ENCODE measurements at places on chromosomes 2 and 18. TPM values are rescaled to one million over a fixed set of nuclear protein-coding genes. Genes with fewer than 3 reads are reported as not detected.

- DNase-seq: no peak
Measured at GRCh38 chr2:78707776-78708386, 317.6 kb upstream of the REG3G start.

GRCh38 chr2:43312755-43313641, 86.6 kb upstream of the ZFP36L2 start:
- no peak for DNase-seq

The MEMO1 gene
- 44.7 TPM for total RNA-seq

The ELMOD3 gene
- total RNA-seq: 9.2 TPM

DNA sequence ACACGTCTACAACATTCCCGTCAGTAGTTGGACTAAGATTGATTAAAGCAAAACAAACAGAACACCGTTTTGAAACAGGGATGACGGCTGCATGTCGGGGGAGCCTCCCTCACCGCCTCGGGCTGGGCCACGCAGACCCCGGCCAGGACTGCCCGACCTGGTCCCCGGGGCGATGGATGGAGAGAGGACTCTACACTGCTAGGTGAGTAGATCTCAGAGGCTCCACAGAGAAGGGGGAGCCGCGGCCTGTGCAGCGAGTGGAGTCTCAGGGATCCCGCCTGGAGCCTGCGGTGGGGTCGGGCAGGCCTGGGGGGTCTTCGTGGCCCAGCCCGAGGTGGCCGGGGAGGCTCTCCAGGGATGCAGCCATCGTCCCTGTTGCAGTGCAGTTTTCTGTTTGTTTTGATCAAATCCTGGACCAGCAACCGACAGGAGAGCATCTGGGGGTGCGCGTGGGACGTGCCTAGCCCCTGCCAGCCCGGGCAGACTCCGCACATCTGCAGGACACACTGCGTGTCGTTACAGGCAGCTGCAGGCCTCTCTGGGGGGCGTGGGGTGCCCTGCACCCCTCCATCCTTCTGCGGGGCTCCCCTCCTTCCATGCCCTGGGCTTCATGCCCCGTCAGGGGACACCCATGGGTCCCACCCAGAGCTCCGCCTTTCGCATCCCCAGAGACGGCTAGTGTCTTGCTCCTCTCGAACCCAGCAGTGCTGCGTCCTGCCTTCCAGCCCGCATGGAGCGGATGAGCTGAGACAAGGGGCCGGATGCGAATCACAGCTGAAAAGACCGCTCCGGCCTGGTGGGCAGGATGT, 143.6 kb downstream of the RTP5 start:
- DNase-seq: no peak

The MGAT5 gene
- total RNA-seq: 34.0 TPM

The IL36RN gene
- total RNA-seq: not detected

GRCh38 chr2:159251296-159252173, 35.0 kb downstream of the WDSUB1 start:
- no peak for DNase-seq

The TFPI gene
- 29.1 TPM for total RNA-seq

The GEN1 gene
- total RNA-seq: 19.7 TPM

- no peak for DNase-seq
Measured at GRCh38 chr2:46942891-46943626, 27.5 kb upstream of the MCFD2 start.

DNA sequence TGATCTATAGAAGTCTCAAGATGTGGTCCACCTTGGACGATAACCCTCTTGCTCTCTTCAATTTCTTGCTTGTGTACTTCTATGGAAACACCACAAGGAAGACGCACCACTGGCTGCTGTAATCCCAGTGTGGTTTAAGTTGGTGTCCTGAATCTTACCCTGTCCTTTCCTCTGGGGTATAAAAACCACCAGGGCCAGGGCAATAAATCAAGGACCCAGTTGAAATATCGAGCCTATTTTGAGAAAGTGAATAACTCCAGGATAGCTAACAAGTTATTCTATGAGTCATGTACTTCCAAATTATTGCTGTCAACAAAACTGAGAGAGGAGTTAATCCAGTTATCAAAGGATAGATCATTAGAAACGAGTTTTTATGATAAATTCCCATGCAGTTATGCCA, 137.0 kb downstream of the RND3 start:
- no peak for DNase-seq

DNA sequence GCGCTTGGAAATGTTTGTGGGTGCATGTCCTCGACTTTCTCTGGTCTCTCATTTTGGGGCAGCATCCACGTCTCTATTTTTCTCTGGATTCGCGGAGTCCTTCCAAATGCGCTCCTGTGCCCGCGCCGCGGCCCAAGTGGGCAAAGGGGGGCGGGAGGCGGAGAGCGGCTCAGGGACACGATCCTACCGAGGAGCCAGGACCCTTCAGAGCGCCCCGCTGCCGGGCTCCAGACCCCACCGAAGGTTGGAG, 990 bp downstream of the EPAS1 start:
- DNase-seq: no peak

DNA sequence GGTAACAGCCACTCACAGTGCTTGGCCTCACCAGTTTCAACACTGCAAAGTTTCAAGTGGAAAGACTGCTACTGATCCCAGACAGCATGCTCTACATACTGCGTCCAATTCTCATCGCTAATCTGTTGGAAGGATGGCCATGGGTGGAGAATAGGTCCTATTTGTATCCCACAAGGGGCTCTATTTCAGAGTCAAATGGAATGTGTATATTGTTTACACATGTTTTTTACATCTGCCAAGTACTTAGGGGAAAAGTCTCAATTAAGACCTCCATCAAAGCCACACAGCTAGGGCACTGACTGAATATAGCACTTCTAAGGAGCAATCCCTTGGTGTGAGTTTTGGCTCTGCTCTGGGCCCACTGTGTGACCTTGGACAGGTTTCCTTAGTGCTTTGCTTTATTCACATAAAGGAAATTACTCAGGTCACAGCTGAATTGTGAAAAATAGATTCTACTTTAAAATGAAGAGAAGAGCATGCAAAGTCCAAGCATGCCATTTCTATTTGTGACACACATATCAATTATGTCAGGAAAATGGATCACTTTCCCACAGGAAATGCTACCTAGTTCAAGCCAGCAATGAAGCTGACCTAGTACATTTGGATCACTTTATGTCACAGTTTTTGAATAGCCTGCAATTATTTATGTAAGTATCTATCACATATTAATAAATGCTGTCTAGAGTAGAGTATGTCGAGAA, 112.9 kb upstream of the STK17B start:
- no peak for DNase-seq

DNA sequence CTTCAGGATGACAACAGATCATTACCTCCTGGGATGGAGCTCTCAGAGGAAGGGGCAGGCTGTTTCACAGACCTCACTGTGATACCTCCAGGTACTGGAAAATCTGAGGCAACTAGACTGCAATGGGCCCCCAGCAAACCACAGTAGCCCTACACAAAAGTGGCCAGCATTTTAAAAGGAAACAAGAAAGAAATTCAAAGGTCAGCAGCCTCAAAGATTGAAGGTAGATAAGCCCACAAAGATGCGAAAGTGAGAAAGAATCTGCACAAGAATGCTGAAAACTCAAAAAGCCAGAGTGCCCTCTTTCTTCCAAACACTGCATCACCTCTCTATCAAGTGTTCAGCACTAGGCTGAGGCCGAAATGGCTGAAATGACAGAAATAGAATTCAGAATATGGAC, 499.5 kb upstream of the CHAC2 start:
- DNase-seq: no peak

- DNase-seq: no peak
Measured at GRCh38 chr18:62288665-62289008, 36.5 kb upstream of the TNFRSF11A start.

GRCh38 chr2:204505488-204505887, 39.8 kb upstream of the PARD3B start:
- no peak for DNase-seq

DNA sequence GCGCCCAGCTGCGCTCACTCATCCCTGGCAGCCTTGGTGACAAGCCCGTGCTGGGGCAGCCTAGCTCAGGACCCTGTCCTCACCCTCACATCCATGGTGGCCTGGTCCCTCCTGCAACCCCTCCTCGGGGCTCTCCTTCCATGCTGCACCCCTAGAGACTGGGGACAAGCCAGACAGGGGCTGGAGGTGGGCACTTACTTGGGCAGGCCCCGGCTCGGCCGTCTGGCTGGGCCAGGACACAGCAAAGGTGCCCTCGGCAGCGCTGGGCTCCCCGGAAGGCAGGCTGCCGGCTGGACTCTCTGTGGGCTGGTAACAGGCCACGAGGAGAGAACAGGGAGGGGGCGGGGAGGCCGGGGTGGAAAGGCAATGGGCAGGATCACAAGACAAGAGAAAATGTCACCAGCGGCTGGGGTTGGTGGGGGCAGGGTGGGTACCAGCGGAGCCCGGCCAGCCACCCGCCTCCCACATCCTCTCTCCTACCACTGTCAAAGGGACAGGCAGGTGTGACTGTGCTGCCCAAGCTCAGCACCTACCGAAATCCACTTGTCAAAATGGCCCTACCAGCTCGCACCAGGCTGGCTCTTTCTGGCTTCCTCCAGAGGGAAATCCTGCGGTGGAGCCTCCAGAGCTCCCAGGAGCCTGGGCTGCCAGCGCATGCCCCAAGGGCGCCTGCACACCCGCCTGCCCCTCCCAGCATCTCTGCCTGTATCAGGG, 54.7 kb downstream of the BIN1 start:
- no peak for DNase-seq

- DNase-seq: no peak
Measured at GRCh38 chr2:143718745-143719144, 589.5 kb downstream of the ARHGAP15 start.

DNA sequence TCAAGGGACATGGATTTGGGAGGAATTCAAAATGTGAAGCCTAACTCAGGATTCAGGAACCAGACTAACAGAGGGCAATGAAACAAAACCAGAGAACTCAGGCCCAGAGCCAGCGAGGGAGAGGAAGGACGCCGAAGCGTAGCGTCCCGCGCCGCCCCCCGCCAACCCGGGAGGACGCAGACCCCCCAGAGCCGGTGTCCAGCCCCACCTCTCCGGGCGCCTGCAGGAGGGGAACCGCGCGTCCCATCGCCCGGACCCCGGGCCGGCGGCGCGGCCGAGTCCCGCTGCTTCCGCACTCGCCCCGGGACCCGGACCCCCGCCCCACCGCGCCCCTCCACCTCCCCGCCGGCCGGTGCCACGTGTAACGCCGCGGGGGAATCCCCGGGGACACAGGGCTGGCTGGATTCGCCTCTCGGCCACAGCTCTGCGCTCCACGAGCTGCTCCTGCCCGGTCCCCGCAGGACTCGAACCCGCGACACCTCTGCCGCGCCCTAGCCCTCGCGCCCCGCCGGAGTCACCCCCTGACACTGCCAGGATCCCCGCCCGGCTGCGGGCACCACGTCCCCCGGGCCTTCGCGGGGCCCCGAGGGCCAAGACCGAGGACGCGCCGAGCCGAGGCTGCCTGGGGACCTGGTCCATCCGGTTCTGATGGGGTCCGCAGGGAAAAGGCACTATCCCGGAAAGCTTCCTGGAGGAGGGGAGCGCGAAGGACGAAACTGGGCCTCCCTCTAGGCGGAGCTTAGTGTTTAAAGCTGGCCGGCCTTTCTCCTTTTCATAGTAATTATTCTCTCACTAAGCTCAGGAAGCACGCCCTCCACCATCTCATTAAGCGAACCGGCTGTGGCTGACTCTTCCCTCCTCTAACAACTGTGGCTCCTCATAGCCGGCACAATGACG, 40.4 kb upstream of the FAM124B start:
- DNase-seq: no peak

DNA sequence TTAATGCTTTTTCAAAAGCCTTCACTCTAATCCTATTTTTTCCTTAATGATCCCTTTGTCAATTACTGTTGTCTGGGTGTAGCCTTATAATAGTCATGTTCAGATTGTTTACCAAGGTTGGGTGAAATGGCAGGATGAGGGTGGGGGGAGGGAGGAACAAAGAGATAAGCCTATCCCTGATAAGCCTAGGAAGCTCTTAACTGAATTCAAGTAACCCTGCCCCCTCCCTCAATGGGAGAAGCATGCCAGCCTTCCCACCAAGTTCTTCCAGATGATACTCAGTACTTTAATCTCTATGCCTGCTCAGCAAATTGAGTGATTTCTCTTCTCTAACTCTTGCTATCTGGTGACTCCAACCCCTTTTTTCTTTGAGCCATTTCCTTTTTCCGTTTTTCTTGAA, 180.3 kb upstream of the ETAA1 start:
- no peak for DNase-seq

The FSHR gene
- total RNA-seq: not detected

The KCNG2 gene
- not detected for total RNA-seq

DNA sequence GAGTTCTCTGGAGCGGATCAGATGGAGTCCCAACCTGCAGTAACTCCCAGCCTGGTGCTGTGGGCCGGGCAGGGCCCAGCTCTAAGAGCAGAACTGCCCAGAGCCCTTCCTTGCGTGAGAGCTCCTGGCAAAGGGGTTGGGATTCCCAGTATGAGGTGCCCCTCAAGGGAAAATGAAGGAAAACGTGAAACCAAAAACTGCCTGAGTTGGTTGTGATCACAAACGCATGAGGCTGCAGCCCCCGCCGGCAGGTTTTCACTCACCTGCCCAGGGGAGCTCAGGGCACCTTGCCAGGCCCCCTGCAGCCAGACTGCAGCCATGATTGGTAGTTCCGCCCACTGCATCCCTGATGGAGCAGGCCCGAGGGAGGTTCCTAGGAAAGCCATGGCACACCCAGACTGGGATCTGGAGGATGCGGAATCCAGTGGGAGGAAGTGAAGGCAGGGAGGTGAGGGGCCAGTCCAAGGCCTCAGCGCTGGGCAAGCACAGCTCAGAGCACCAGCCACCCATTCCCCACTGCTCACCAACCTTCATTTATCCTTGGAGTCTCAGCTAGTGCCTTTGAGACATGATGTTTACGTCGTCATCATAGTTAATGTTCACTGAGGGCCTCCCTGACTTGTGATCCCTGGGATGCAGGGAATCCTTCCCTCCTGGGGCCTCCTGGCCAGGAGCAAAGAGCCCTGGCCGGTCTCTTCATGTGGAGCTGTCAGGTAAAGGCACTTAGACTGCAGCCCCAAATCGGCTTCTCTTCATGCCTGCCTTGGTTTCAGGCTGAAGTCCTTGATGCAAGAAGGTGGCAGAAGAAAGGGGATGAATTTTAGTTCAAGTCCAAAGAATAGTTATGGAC, 103.2 kb downstream of the INHBB start:
- DNase-seq: no peak

The RASGRP3 gene
- 0.59 TPM for total RNA-seq

DNA sequence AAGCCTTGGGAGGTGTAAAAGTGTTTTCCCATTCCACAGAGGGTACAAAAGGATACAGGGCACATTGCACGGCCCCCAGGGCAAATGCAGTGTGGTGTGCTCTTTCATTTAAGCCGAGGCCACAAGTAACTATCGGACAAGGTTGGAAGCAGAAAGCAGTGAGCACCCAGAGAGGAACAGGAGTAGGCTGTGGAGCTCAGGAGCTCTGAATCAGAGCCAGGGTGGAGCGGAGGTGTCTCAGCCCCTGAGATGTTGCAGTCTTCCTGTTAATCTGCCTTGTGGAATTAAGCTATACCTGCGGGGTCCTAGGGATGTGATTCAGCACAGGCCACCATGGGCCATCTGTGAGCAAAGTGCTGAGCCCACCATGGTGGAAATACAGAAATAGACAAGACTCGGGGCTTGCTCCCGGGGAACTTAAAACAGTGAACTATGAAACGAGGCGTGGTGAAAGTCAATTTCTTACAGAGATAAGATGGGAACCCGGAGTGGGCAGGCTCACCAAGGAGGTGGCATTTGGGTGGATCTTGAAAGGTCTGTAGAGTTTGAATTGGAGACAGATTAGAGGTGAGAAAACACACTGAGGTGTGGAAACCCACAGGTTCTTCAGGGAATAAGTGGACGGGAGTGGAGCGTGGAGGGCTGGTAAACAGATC, 44.0 kb downstream of the ASAP2 start:
- no peak for DNase-seq
